ENCODE measurements at places on chromosomes 4 and X. TPM values are rescaled to one million over a fixed set of nuclear protein-coding genes. Genes with fewer than 3 reads are reported as not detected.
A peak's percentile ranks its signal among the peaks of the same experiment; 100 is the strongest.

- DNase-seq = no peak
Measured at GRCh38 chr4:148079961-148080360, 348.1 kb downstream of the ARHGAP10 start.

DNA sequence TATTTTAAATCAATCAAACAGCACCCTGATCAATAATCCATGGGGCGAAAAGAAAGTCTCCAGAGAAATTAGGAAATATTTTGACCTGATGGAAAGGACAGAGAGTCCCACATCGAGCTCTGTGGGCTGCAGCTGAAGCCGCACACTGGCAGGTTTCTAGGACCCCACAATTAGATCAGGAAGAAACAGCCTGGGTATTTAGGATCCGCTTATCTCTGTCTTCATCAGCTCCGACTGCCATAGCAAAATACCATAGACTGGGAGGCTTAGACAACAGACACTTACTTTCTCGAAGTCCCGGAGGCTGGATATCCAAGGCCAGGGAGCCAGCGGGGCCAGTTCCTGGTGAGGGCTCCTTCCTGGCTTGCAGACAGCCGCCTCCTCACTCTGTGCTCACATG is 36.4 kb downstream of the CCNQ start:
- no peak for DNase-seq

DNA sequence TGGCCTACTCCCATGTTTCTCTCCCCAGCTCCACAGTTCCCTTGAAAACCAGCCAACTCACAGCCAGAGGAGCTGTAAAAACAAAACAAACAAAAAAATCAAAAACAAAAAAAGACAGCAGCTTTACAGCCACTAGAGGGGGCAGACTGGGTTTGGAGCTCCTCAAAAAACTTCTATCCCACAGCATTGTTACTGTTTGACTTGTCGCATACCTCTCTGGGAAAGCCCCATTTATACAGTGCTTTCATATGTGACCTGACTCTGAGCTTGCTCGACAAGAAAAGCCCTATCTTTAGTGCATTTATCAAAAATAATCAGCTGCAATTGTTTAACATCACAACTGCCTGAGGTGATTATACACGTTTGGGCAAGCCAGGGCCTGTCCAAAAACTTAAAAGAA is 21.6 kb downstream of the TSPAN6 start:
- no peak for DNase-seq

DNA sequence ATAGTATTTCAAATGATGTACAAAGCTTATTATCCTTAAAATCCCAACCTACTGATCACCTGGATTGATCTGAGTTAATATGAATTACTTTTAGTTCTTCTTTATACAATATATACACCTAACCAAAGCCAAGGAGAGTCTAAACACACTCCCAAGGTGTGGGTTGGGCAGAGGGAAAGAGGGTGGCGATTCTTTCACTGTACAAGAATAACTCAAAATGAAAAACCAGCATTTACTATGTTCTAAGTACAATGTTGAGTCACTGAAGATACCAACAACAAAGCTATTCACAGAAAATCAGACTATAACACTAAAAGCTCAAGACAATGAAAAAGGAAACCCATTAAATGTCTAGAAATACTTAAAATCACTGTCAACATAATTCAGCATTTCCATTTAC is 46.6 kb downstream of the ANKRD17 start:
- no peak for DNase-seq

- DNase-seq = no peak
Measured at GRCh38 chr4:114316789-114317188, 281.8 kb upstream of the UGT8 start.

GRCh38 chrX:49312176-49312575 is 8.7 kb downstream of the GAGE10 start:
- DNase-seq = no peak

GRCh38 chrX:107429090-107429489 is 20.4 kb upstream of the FRMPD3 start:
- DNase-seq = no peak

GRCh38 chr4:90226734-90227133 is 99.5 kb downstream of the CCSER1 start:
- no peak for DNase-seq

GRCh38 chr4:36251983-36252382 is 7.7 kb upstream of the ARAP2 start:
- no peak for DNase-seq

DNA sequence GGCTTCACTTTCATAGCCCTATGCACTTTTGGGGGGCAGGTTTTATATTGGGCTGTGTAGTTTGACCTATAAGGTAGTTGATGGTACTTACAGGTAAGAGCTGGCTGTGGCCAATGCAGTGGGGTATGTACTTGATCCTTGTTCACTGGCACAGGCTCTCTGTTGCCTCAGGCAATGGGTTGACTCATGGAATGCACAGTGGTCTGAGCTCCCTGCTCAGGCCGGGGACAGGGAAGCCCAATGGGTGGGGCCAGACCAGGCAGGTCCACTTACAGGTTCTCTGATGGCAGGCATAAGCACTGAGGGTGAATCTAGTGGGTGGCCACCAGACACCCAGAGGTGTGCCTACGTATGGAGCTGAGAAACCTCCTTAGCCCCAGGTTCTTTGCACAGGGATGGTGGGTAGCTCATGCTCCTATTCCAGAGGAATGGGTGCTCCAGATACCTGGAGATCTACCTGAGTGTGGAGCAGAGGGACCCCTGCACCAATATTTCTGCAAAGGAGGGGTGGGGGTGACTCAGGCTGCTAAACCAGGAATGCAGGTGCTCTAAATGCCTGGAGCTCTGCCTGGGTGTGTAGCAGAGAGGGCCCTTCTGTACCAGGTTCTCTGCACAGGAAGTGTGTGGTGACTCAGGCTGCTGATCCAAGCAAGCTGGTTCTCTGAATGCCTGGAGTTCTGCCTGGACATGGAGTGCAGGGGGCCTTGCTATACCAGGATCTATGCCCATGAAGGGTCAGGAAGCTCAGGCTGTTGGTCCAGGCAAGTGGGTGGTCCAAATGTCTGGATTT is 52.3 kb downstream of the IL1RAPL2 start:
- no peak for DNase-seq

GRCh38 chrX:1222531-1223241 is 10.2 kb upstream of the CRLF2 start:
- no peak for DNase-seq

GRCh38 chrX:12610079-12610478 is 181.1 kb upstream of the PRPS2 start:
- no peak for DNase-seq

- DNase-seq = no peak
Measured at GRCh38 chrX:17836830-17837229, 24.3 kb downstream of the RAI2 start.

DNA sequence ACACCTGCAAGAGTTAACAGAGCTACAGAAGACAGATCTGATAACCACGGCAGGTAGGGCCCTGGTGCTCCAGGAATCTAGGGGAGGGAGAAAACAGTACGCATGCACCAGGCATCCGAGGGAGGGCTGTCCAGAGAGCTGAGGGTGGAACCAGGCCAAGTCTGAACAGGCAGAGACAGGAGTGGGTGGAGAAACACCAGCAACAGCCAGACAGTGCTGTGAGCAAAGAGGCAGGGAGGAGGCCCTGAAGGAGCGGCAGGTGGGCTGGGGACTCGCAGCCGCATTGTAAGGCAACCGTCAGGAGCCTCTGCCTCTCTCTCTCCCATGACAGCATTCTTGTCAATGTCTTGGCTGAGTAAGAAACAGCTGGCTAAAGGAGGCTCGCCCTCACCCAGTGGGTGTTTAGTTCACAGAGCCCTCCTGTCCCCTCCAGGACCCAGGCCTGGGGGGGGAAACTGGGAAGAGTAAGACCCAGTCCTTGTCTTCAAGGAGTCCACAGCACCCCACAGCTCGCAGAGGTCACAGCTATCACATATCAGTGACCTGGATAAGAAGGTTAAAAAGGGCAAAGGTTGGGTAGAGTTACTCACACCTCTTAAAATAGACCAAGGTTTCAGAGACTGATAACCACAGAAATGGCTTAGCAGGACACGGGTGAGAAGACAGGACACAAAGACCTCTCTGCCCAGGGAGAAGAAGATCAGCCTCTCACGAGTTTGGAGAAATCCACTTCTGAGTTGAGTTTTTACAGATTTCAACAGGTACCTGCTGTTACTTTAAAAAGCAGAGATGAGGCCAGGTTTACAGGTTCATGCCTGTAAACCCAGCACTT is 10.5 kb downstream of the ACSL1 start:
- peak; percentile 81 for DNase-seq

- no peak for DNase-seq
Measured at GRCh38 chr4:25060963-25061340, 30.2 kb upstream of the LGI2 start.

GRCh38 chr4:158253350-158253980 is 43.2 kb downstream of the TMEM144 start:
- DNase-seq = peak; percentile 20

DNA sequence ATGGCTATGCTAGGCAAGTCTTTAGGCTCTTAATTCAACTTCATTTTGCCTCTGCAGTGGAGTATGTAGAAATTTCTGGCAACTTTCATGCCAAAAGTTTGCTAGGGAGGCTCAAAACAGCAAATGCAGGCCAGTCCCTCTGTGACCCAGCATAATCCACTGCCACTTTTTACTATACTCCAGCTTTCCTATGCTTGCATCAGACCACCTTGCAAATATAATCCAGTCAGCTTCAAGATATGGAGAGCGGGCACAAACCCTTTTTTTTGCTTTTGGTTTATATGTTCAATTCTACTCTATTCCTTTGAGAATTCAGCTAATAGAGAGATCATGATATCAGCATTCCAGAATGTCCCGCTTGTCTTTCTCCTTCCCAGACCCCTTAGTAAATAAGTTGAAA is 192.0 kb upstream of the PABPC4L start:
- no peak for DNase-seq

- DNase-seq = no peak
Measured at GRCh38 chrX:46381630-46382029, 163.6 kb downstream of the ZNF674 start.

DNA sequence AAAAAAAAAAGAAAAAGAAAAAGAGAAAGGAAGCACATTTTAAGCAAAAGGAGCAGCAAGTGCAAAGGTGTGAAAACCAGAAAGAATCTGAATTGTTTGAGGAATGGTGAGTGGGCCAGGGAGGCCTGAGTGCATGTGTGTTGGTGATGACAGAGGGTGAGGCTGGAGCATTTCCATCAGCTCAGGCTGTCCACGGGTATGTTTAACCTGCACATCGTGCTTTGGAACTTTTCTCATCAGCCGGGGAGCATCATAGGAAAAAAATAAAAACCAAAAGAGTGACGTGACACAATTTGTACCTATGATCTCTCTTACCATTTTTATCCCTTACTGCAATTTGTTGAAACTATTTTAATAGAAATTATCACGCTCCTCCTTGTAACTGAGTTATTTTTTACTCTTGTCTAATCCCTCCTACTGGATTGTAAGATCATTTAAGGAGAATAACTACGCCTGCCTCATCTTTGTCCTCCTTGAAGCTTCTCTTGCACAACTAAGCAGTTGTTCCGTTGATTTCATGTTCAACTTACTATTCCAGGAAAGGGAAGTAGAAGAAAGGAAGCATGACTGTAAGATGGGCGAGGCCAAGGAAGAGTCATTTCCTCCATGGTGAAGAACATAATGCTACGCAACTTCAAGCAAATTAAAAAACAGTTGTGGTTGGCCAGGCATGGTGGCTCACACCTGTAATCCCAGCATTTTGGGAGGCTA is 7.0 kb downstream of the PALLD start:
- DNase-seq = no peak

- no peak for DNase-seq
Measured at GRCh38 chr4:38145741-38146140, 185.5 kb downstream of the PTTG2 start.

- no peak for DNase-seq
Measured at GRCh38 chr4:15740764-15741404, 37.2 kb upstream of the CD38 start.

DNA sequence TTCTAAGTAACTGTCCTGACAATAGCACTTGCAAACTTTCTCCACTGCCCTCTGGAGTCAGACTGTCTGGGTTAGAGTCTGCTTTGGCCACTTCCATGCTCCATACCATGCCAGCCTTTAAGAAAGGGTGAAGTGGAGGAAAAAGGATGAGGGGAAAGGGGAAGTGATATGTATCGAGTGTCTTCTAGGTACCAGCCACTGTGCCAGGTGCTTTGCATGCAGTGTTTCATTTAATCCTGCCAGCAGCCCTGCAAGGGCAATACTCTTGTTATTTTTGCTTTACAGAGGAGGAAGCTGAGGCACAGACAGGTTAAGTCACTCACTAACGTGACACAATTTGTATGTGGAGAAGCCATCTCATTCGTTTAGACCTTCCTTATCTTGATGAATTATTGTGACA is 55.6 kb downstream of the RTL9 start:
- DNase-seq = no peak

- DNase-seq = peak; percentile 49
Measured at GRCh38 chr4:80385397-80386280, 50.1 kb downstream of the CFAP299 start.

GRCh38 chrX:10800796-10801195 is 180.4 kb upstream of the MID1 start:
- no peak for DNase-seq

DNA sequence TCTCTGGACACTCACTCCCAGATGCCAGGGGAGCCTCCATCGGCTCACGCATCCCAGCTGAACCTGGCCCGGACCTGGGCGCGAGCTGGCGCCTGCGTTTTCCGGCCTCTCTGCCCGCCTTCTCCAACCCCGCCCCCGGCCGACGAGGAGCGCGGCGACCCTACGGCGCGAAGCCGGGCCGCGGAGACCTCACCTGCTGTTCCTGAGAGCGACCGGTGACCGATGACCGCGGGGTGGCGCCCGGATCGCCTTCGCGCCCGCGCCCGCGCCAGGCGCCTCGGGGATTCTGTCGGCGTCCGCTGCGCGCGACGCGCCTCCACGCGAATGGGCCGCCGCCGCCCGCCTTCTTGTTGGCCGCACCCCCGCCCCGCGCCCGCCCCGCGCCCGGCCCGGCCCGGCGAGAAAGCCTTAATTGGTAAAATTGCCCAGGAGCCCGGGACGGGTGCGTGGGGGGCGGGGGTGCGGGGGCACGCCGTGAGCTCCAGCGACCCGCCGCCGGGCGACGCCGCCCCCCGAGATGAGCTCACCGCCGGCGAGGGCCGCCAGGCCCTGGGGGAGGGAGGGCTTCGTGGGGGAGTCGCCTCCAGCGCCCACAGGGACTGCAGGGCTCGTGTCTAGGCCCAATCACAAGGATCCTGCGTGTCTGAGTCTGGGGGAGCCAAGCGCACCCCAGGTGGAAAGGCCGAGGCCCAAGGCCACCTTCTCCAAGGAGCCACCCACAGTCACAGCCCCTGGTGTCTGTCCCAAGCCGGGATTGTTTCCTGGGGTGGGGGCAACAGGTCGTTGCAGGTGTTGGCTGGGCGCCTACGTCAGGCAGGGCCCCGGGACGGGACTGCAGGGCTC is at the start of gene FLNA:
TSS of gene FLNA (minus strand) at position 322 of the 843 bp plus-strand sequence. CDS start 3,389 bp downstream, outside the sequence.
- DNase-seq = peak; percentile 82

- DNase-seq = no peak
Measured at GRCh38 chrX:25028726-25029125, 13.0 kb upstream of the ARX start.

The UBE2A gene
- polyA plus RNA-seq = 56.8 TPM

The GPR82 gene
- 0.02 TPM for polyA plus RNA-seq

The CCNA2 gene
- polyA plus RNA-seq = 0.43 TPM

The OPRPN gene
- polyA plus RNA-seq = not detected

The MAML3 gene
- 1.6 TPM for polyA plus RNA-seq

The GUCY1A1 gene
- polyA plus RNA-seq = 9.9 TPM

The CCDC160 gene
- polyA plus RNA-seq = 0.34 TPM

The TLR10 gene
- not detected for polyA plus RNA-seq

The CXCL11 gene
- polyA plus RNA-seq = 0.07 TPM

The ZNF157 gene
- 0.09 TPM for polyA plus RNA-seq
